ENCODE measurements at places on chromosomes 4 and X. TPM values are rescaled to one million over a fixed set of nuclear protein-coding genes. Genes with fewer than 3 reads are reported as not detected.

DNA sequence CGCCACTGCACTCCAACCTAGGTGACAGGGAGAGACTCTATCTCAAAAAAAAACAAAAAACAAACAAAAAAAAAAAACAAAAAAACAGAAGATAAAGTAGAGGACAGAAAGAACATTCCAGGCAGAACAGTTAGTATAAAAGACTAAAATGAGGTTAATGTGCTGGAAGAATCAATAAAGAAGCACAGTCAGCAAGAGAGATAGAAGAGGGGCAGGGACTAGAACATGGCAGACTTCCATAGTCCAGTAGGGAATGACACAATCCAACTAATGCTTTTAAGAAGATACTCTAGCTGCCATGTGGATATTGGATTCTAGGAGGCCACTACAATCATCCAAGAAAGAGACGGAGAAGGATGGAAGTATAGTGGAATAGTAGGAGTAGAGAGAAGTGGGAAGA lies 11.6 kb downstream of the ADGRG2 start:
- DNase-seq = no peak

DNA sequence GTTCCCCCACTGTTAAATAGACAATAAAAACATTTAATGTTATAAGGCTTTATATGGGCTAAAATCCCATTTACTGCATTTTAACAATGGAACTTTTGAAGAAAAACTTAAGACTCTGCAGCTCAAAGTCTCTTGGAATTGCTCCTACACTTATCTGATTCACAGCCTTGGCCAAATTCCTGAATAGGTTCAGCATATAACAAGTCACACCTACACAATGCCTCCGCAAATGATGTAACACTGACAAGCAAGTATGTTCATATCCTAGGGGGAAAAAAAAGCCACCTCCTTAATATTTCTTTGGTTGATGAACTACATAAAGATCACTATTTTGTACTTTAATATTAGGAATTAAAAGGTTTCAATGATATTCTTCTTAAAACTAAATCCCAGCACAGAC lies 34.5 kb downstream of the RPS6KA6 start:
- DNase-seq = no peak

- no peak for DNase-seq
These were observed 589.0 kb downstream of the GRXCR1 start for GRCh38 chr4:43481526-43481925.

DNA sequence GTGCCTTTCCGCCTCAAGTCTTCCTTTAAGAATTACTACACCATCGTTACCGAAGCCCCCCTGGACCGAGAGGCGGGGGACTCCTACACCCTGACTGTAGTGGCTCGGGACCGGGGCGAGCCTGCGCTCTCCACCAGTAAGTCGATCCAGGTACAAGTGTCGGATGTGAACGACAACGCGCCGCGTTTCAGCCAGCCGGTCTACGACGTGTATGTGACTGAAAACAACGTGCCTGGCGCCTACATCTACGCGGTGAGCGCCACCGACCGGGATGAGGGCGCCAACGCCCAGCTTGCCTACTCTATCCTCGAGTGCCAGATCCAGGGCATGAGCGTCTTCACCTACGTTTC lies 2.2 kb downstream of the PCDH10 start:
- DNase-seq = no peak

DNA sequence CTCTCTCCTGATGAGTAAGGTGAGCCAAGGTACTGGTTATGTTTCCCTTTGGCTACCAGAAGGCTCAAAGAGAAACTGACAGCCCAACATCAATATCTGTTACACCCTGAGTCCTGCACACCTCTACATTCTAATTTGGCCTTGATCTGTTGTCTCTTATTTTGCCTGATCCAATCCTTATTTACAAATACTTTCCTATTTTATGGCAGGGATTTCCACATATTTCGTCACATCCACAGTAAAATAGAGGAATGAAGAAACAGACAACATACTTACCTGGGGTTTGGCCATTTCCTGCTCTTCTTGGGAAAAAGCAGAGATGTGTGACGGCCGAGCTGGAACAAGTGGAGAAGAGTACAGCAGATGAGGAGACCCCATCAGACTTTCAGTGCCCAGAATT lies 1.5 kb downstream of the ZNF182 start:
- no peak for DNase-seq

DNA sequence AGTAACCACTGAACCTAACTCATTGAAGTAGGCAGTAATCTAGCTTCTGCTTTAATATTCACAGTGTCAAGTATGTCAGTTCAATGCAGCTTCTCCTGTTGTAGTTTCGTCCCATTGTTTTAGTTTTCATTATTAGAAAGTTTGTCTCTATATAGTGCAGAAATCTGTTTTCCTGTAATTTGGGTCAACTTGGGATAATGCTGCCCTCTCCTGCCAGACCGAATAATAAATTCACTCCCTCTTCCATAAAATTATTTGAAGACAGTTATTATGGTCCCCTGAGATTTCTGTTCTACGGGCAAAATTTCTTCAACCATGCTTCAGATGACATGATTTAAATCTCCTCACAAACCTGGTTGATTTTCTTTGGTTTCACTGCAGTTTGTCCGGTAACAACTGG lies 4.6 kb upstream of the LUZP4 start:
- DNase-seq = no peak

- no peak for DNase-seq
These were observed 29.4 kb upstream of the OPHN1 start for GRCh38 chrX:68462653-68463052.

DNA sequence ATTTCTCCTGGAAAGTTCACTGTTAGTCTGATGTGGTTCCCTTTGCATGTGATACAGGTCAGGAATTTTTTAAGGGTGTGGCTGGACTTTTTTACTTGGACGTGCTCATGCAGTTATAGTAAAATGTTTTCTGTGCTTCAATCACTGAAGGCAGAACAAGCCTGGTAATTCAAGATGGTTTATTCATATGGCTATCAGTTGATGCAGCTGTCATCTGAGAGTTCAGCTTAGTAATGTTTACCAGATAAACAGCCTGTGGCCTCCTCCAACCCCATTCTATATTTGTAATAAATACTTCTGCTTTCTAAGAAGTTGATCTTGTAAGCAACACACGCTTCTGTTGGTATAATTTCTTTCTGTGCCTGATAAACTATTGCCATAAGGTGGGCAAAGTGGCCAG lies 2105.9 kb downstream of the ARAP2 start:
- DNase-seq = no peak

- no peak for DNase-seq
These were observed 16.8 kb downstream of the CAMK2D start for GRCh38 chr4:113744667-113745240.

Gene CAPN6
- total RNA-seq = 5.9 TPM

Gene GPRASP2
- 8.0 TPM for total RNA-seq

Gene CFP
- total RNA-seq = 3.3 TPM

Measured in breast epithelium (tissue), 4 donors.